ENCODE measurements at places on chromosomes 4 and X. TPM values are rescaled to one million over a fixed set of nuclear protein-coding genes. Genes with fewer than 3 reads are reported as not detected.

SORCS2 gene
- not detected for total RNA-seq

CENPVL1 gene
- not detected for total RNA-seq

TMPRSS11B gene
- total RNA-seq = not detected

NUDT6 gene
- total RNA-seq = 16.4 TPM

CFI gene
- not detected for total RNA-seq

SLITRK4 gene
- 95.2 TPM for total RNA-seq

PPEF1 gene
- total RNA-seq = 2.6 TPM

SSX4 gene
- total RNA-seq = not detected

MGARP gene
- 0.32 TPM for total RNA-seq

MAGEA10 gene
- total RNA-seq = not detected

SLC25A6 gene
- 553 TPM for total RNA-seq

RAB39B gene
- total RNA-seq = 47.7 TPM

SMIM10 gene
- total RNA-seq = 3.2 TPM

KIT gene
- not detected for total RNA-seq

FATE1 gene
- total RNA-seq = not detected

CYBB gene
- not detected for total RNA-seq

CCNB3 gene
- 0.54 TPM for total RNA-seq

ABCG2 gene
- 37.4 TPM for total RNA-seq

NKX6-1 gene
- 2.0 TPM for total RNA-seq

CPZ gene
- not detected for total RNA-seq

PLP1 gene
- total RNA-seq = not detected

GPR82 gene
- not detected for total RNA-seq

DCLK2 gene
- total RNA-seq = 12.0 TPM

MAGEA4 gene
- total RNA-seq = not detected

TMEM144 gene
- total RNA-seq = 229 TPM

ENPEP gene
- total RNA-seq = 1.3 TPM

RPS6KA6 gene
- total RNA-seq = 4.0 TPM

ZDHHC15 gene
- not detected for total RNA-seq
